Esophagus (tissue), 2 donors: ENCODE measurements at places on chromosomes 4 and X. TPM values are rescaled to one million over a fixed set of nuclear protein-coding genes. Genes with fewer than 3 reads are reported as not detected.

Gene CLNK
- polyA plus RNA-seq = not detected

Gene ANK2
- 1.4 TPM for polyA plus RNA-seq

Gene GATA1
- polyA plus RNA-seq = not detected

Gene TXK
- 2.3 TPM for polyA plus RNA-seq

Gene ACSL1
- 41.9 TPM for polyA plus RNA-seq

Gene HHIP
- not detected for polyA plus RNA-seq

Gene SPP1
- 0.59 TPM for polyA plus RNA-seq

Gene SYNPO2
- 22.0 TPM for polyA plus RNA-seq

Gene PCSK1N
- polyA plus RNA-seq = 0.08 TPM

Gene GLRB
- polyA plus RNA-seq = 0.08 TPM

Gene C4orf50
- 0.02 TPM for polyA plus RNA-seq

Gene AKAP4
- not detected for polyA plus RNA-seq

Gene GLUD2
- polyA plus RNA-seq = 0.52 TPM
